ENCODE measurements at places on chromosomes 13 and 19. TPM values are rescaled to one million over a fixed set of nuclear protein-coding genes. Genes with fewer than 3 reads are reported as not detected.
A peak's percentile ranks its signal among the peaks of the same experiment; 100 is the strongest.

Gene BORCS8
- total RNA-seq = 26.9 TPM

Gene SOHLH2
- not detected for total RNA-seq

Gene LRRC4B
- 56.0 TPM for total RNA-seq

Gene PCDH9
- total RNA-seq = 3.6 TPM

DNA sequence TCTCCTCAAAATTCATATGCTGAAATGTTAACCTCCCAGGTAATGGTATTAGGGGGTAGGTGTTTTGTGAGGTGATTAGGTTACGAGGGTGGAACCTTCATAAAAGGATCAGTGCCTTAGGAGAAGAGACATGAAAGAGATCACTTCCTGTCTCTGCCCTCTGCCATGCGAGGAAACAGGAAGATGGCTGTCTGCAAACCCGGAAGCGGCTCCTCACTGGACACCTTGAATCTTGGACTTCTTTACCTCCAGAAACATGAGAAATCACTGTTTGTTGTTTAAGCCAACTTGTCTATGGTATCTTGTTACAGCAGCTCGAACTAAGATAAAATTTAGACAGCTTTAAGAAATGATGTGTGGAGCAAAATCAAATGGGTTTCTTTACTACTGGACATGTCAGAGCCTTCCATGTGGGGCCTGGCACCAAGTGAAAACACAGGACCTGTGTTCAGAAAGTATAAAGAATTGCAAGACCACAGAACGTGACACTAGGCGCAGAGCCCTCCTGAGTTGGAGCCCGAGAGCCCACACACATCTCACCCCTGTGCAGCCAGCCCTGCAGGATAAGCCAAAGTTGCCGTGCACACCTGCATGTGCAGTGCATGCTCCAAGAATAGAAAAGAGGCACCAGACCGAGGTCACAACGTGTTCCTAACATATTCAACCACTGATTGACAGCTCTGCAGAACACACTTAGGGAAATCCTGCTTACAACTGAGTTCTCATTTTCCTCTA, 112.5 kb upstream of the UQCRFS1 start:
- no peak for DNase-seq

GRCh38 chr13:40433577-40433976, 232.9 kb downstream of the FOXO1 start:
- DNase-seq = no peak

DNA sequence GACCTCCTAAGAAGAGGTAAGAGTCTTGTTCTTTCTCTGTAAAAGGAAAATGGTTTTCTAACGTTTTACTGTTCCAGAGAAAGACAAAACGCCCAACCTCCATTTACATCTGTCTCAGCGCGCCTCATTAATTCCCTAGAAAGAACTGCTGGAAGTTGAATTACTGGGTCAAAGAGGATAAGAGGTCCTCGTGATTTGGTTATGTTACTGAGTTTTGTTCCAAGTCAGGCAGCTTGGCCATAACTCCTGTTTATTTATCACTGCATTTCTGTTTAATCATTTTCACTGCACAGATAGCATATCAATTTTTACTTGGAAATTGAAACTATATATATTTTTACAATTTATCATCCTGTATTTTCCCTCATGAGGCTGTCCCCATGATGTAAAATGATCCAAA, 112.9 kb upstream of the PEG3 start:
- DNase-seq = no peak

DNA sequence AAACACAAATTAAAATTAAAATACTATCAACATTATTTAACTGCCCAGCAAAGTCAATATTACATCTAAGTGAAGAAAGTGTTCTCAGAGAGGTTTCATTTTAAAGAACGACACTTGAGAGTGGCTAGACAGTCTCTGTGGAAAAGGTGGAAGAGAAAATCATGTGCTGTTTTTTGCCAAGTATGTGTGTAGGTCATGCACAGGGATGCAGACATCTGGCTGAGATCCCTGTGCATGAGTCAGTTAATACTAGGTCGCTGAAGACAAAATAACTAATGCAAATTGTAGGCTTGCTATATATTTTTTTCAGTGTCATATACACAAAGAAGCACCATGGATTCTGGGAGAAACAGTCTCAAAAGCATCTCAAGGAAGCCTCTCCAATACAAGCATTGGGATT, 44.3 kb upstream of the ENOX1 start:
- DNase-seq = no peak

GRCh38 chr13:79435561-79435990, 29.5 kb upstream of the RBM26 start:
- DNase-seq = no peak

DNA sequence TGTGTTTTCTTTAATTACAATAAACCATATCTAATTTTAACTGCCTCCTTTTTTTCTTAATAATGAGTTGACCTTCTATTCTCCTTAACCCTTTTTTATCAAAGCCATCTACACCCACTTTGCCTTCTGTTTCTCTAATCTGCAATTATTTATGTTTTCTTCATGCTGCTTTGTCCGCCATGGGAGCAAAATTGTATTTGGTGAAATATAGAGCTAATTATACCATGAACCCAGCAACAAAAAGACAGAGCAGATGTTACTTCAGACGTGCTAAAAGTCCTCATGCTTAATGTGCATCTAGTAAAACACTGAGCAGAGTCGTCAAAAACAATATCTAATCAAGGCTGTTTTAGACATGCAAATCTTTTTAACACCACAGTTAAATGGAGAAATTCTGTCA, 264.7 kb downstream of the DACH1 start:
- no peak for DNase-seq

DNA sequence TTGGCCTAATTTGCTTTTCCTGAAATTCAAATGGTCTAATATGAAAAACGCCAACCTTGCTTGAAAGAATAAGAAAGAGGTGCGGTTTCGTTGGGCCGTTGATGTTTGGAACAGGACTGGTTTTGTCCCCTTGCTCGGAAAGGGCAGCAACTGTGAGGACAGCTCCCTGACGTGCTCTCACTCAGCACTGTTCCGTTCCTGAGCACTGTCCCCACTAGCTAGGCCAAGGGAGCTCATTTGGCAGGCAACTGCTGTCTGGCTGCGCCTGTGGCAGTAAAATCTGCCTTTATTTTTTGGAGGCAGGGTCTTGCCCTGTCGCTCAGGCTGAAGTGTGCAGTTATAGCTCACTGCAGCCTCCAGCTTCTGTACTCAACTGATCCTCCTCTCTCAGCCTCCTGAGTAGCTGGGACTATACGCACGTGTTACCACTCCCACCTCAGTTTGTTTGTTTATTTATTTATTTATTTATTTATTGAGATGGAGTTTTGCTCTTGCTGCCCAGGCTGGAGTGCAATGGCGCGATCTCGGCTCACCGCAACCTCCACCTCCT, 4.5 kb downstream of the LDLR start:
- DNase-seq = no peak

DNA sequence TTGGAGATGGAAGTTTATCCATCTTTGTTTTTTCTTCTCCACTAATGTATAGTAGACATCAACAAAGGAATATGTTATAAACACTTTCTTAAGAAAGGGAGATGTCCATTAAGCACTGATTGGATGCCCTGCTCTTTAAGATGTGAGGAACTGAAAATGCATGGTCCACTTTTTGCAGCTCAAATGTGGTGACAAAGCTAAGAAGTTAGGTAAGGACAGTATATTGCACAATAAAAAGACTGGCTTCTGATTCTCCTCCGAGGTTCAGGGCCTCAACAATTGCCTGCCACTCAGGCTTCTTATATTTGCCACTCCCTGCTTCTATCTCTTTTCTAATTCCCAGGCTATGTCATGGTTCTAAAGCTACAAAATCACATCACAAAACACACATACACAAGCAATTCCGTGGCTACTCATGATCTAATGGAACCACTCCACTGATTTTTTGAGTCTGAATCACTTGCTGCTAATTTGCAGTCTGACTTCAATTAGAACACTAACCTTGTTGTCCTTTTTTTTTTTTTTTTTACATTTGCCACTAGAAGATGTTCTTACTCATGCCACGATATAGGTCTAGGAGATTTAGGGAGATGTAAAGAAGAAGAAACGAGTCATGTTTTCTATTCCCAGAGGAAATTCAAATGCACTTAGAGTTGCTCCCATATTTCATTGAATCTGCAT, 29.6 kb upstream of the TNFSF11 start:
- no peak for DNase-seq

DNA sequence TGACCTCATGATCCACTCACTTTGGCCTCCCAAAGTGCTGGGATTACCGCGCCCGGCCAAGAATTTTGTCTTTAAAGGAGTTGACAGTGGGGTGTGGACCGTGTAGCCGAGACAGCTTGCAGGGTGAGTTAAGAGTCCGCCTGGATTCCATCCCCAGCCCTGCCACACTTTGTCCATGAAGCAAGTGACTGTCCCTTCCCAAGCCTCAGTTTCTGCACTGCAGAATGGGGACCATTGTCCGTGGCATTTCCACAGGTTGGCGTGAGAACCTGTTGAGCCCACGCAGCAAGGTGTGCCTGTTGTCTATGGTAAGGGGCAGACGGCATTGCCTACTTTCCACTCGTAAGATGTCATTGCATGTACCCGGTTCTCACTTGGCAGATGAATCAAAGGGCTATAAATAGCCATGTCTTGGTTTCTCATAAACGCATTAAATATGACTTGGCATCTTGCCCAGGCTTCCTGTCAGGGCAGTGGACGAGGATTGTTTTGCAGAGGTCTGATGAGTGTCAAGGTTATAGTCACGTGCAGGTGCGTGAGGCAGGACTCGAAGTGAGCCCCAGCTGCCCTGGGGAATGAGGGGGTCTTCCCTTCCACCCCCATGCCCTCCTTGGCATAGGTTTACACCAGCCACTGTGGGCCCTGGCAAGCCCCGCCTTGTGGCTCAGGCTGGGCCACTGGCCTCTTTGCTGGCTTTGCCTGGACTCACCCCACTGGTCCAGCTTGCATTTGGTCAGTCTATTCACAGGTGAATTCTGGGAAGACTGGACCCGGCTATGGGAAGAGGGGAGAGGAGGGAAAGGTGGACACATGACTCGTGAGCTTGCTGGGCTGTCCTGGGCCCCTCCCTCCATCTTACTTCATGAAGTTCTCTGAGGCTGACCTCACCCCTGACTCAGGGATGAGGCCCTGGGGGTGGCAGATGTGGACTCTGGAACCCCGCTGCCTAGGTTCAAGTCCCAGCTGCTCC, 14.6 kb downstream of the FAM187B start:
- peak; percentile 86 for DNase-seq

DNA sequence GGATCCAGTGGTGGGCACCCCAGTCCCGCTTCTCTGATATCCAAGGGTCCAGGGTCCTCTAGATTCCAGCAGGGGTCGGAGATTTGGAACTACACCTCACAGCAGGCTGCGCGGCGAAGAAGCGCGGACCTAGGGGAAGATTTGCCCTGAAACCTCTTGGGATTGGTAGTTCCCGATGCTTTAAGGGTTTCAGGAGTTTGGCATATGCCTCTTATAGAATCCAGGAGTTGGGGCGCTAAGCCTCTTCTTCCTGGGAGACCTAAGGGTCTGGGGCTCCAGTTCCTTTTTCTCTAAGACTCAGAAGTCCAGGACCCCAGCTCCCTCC, 349 bp downstream of the BCL2L12 start:
- no peak for DNase-seq

- DNase-seq = no peak
These were observed 104.0 kb downstream of the SOX1 start for GRCh38 chr13:112170823-112171569.

DNA sequence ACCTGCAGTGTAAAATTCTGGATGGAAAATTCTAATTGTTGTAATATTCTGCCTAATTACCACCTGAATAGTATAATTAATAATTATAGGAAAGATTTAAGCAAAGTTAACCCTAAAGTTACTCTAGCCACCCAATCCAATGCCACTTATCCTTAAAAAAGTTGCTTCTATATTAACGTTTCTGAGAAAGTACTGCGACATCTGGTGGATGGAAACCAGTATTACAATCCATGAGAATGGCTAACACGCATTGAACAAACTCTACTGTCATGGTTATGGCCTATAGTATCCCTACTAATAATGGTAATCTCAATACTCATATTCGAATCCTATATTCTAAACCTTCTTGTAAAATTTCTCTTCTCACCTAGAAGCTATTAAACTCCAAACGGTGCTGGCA, 1551.8 kb downstream of the SLITRK1 start:
- no peak for DNase-seq

- DNase-seq = no peak
These were observed 9.4 kb downstream of the POLRMT start for GRCh38 chr19:623974-624373.

- no peak for DNase-seq
These were observed 16.2 kb downstream of the LAIR2 start for GRCh38 chr19:54518844-54519243.

GRCh38 chr19:51861870-51862622, 25.7 kb downstream of the ZNF577 start:
- DNase-seq = no peak

- no peak for DNase-seq
These were observed 9.6 kb upstream of the TPM4 start for GRCh38 chr19:16066611-16067104.

GRCh38 chr19:7799640-7800355, 30.2 kb upstream of the EVI5L start:
- no peak for DNase-seq

- DNase-seq = no peak
These were observed 6.4 kb downstream of the PCDH9 start for GRCh38 chr13:67223742-67224141.

GRCh38 chr13:23750383-23751121, 138.6 kb downstream of the MIPEP start:
- no peak for DNase-seq

DNA sequence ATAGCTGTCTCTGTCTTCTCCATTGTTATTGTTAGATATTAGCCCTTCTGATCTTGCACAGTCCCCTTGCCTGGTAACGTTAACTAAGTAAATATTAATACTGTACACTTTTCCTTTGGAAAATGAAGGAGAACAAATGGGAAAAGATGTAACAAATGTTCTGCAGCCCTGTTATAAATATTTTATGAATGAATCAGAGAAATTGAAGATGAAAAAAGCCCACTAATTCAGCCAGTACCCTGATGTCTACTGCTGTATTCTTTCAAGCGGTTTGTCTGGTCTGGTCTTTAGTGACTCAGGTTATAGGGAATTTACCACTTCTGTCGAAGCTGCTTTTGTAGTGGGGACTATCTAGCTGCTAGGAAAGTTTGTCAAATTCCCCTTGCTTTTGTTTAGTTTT, 121.0 kb downstream of the COG6 start:
- DNase-seq = no peak

DNA sequence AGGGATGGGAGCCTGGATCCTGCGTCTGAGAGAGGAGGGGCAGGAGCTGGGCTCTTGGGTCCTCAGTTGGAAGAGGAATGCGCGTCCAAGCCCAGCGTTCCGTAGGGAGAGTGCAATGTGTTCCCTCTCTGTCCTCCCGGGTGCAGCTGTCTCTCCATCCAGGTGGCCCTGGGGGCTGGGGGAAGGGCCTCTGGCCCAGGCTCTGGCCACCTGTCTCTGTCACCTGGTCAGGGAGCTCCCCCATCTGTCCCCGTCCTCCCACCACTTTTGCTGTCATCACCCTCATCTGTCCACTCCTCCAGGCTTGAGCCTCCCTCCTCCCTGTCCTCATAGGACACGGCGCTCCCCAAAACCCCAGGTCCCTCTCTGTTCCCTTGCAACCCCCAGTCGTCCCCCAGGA, 3.7 kb upstream of the SBK2 start:
- DNase-seq = no peak

- DNase-seq = no peak
These were observed 231.9 kb downstream of the KCTD12 start for GRCh38 chr13:76654263-76654662.

GRCh38 chr13:51726446-51727193, 77.3 kb downstream of the DHRS12 start:
- no peak for DNase-seq

- no peak for DNase-seq
These were observed 2.6 kb downstream of the SPRYD7 start for GRCh38 chr13:49933511-49933910.
